EH (cell line): ENCODE measurements at places on chromosomes 16 and 17.

DNA sequence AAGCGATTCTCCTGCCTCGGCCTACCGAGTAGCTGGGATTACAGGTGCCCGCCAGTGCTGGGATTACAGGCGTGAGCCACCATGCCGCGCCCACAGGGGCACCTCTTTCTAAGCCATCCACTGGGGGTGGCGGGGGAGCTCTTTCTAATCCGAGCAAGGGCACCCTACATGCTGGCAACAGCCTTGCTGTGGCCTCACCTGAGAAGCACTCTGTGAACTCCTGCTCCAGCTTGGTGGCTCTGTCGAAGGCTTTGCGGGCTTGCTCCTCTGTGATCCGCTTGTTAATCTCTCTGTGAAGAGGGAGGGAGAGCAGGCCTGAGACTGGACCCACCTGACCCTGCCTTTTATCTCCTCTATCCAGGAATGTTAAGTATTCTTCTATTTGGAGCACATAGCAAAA is 11.9 kb upstream of the ASGR1 start:
- no peak for DNase-seq

GRCh38 chr17:36851250-36851649 is 86.0 kb upstream of the LHX1 start:
- peak; percentile 62 for DNase-seq

DNA sequence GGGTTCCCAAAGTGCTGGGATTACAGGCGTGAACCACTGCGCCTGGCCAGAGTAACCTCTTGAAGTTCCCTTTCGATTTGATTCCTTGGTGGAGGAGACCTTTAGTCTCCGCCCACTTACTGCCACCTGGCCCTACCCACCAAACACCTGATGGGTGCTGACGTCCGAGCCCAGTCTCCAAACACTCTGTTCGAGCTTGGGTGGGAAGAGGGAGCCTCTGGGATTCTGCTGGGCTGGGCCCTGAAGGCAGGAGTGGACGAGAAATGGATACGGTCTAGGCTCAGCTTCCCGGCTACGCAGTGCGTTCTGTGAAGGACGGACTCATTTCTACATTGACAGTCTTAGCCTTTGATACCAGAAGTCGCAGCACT is 870 bp upstream of the ITGA3 start:
- DNase-seq: peak; percentile 50

DNA sequence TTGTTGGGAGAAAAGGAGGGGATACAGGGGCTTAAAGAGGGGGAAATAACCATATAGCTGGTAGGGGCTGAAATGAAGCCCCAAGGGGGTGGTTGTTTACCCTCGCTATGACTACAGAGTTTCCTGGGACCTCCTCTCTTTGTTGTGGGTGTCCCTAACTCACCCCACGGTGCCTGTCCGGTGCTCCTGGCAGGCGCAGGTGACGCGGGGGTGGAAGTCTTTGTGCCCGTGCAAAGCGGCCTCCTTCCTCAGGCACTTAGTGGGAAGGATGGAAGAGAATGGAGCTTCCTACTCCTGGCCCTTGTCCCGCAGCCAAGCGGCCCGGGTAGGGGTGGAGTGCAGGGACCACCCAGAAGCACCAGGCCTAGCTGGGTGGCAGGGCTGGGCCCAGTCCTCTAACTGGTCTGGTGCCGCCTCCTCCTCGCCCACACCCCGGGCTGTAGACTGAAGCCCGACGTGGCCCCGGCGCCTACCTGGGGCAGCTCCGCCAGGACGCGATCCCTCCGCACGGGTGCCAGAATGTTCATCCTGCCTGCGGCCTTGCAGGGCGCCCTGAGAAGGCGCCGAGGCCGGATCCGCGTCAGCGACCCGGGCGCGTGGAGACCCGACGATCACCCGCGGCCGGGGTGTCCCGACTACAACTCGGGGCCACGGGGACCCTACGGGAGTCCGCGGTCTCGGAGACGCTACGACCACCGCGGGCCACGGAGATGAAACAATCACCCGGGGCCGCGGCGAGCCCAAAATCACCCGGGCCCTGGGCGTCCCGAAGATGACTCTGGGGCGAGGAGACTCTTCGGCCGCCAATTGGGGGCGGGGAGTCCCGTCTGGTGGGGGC is 709 bp downstream of the RAB34 start:
- DNase-seq: peak; percentile 49

- no peak for DNase-seq
Measured at GRCh38 chr17:17348872-17349723, 45.9 kb downstream of the NT5M start.

GRCh38 chr16:78920621-78921020 is 679.9 kb downstream of the MAF start:
- no peak for DNase-seq

GRCh38 chr16:10575506-10576130 is 4.8 kb downstream of the EMP2 start:
- peak; percentile 49 for DNase-seq

DNA sequence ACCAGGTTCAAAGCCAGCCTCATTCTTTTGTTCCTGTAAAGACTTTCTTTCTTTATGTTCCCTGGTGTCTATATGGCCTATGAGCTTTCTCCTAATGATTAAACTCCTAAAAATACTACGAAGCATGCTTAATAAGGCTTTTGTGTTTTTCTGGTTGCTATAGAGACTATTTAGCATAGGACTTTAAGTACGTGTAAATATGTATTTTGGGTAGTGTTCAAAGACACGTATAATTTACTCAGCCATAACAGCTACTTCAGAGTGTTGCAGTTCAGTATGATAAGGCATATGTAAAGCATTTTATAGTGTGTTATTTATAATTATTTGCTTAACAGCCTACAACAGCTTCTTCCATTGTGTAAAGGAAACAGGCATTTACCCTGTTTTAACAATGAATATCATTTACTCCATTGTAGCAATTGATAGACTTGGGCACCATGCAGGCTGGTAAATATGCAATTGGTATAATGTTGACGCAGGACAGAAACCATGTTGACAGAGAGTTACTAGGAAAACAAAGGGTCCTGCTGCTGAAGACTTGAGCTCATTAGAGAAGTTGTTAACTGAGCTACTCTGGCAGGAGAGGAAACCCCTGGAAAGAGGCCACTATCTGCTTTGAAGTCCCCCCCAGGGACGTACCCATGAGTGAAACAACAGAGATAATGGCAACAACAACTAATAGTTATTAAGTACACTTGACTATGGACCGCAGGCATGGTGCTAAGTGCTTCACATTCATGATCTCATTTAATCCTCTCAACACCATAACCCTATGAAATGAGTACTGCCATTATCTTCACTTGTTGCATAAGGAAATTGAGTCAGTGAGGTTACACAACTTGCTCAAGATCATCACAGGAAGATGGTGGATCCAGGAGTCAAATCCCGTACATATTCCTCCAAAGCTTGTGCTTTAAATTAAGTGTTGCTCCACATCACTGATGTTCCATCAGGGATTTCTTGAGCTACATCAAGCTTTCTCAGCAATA is 342.2 kb upstream of the DYNLRB2 start:
- DNase-seq: peak; percentile 14

- DNase-seq: peak; percentile 55
Measured at GRCh38 chr16:86044241-86044671, 145.3 kb downstream of the IRF8 start.

GRCh38 chr16:65136681-65137080 is 14.8 kb upstream of the CDH11 start:
- no peak for DNase-seq

DNA sequence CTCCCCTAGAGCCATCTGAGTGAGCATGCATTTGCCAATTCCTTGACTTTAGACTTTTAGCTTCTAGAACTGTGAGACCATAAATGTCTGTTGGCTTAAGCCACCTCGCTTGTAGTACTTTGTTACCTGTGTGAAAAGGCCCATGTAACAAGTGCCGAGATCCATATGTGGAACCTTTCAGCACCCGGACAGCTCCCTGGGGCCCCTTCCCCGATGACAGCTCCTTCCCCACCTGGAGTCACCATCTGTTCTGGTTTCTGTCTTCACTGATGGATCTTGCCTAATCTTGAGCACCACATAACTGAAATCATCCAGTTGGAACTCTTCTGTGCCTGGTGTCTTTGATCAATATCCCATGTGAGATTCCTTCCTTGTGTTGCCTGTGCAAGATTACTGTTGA is 78.9 kb upstream of the EEF2KMT start:
- no peak for DNase-seq

DNA sequence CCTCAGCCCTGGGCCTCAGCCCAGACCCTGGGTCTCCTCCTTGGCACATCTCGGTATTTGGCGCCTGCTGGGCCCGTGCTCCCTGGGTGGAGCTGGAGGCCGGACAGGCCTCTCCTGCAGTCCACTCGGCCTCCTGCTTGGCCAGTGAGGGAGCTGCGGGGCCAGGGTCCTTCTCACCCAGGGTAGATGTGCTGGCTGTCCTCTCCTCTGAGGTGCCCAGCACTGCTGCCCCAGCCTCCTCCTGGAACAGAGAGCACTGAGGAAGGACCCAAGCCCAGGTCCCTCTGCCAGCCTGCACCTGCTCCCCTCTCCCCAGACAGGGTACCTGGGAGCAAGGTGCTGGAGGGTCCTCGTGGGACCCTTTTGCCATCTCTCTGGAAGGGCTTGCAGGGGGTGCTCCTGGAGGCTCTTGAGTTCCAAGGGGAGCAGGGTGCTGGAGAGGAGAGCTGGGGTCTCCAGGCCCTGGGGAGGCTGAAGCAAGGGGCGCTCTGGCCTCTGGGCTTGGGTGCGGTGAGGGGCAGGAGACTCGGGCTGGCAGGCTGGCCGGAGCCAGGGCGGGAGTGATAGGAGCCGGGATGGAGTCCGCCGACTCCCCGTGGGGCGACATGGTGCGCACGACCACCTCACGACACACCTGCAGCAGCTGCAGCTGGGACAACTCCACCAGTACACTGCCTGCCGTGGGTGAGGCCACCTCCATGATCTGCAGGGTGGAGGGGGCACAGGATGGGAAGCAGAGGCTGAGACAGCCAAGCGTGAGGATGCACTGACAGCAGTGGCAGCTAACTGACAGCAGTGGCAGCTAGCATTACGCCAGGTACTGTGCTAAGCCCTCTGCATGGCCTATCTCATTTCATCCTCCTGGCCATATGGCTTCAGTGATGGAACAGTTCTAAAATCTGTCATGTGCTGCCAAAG is 17.8 kb downstream of the TSPOAP1 start:
- no peak for DNase-seq

GRCh38 chr16:48542966-48543365 is 67.0 kb downstream of the N4BP1 start:
- DNase-seq: no peak

GRCh38 chr16:47613251-47613650 is 152.1 kb downstream of the PHKB start:
- DNase-seq: no peak

DNA sequence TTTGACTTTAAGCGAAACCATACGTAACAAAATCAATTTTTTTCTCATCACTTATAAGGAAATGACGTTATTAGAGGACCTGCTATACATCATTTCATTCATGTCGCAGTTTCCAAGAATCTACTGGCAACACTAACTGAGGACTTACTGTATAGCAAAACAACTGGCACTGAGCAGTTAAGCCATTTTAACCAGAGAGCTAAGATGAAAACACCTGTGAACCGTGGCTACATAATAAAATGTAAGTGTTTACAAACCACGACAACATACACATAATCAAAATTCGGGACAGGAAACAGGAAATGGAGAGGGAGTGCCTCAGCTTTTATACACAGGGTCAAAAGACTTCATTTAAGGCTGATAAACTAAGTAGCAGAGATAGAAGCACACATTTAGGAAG is 29.5 kb downstream of the METTL16 start:
- no peak for DNase-seq

- DNase-seq: no peak
Measured at GRCh38 chr17:60391471-60392041, 377 bp downstream of the USP32 start.

- DNase-seq: no peak
Measured at GRCh38 chr17:14417336-14417735, 116.5 kb downstream of the HS3ST3B1 start.

- DNase-seq: no peak
Measured at GRCh38 chr16:27254262-27254811, 14.2 kb downstream of the NSMCE1 start.

DNA sequence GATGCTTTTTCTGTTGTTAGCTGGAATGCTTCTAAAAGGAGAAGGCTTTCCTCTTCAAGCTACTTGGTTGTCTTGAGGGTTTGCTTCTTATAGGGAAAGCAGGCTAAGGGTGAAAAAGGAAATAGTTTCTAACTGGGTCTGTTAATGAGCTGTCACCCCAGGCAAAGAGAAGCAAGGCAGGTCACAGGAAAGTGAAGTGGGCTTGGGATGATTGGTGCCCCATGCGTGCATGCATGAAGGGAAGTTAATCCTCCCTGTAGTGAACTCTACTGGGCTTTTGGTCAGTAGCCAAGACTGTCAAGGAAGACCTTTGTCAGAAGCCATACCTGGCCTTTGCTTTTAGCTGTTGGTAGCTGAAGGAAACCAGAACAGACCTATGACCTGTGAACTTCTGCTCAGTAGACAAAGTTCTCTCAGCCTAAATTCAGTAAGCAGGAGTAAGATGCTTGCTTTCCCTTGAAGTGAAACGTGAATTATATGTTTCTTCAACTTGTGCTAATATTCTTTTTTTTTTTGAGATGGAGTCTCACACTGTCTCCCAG is 16.5 kb downstream of the TENT4B start:
- DNase-seq: no peak

GRCh38 chr16:25148568-25149215 is 37.1 kb downstream of the LCMT1 start:
- no peak for DNase-seq
